ENCODE measurements at places on chromosomes 6 and 20. TPM values are rescaled to one million over a fixed set of nuclear protein-coding genes. Genes with fewer than 3 reads are reported as not detected.

NKAIN2 gene
- total RNA-seq = 3.7 TPM

XKR7 gene
- total RNA-seq = not detected

DNA sequence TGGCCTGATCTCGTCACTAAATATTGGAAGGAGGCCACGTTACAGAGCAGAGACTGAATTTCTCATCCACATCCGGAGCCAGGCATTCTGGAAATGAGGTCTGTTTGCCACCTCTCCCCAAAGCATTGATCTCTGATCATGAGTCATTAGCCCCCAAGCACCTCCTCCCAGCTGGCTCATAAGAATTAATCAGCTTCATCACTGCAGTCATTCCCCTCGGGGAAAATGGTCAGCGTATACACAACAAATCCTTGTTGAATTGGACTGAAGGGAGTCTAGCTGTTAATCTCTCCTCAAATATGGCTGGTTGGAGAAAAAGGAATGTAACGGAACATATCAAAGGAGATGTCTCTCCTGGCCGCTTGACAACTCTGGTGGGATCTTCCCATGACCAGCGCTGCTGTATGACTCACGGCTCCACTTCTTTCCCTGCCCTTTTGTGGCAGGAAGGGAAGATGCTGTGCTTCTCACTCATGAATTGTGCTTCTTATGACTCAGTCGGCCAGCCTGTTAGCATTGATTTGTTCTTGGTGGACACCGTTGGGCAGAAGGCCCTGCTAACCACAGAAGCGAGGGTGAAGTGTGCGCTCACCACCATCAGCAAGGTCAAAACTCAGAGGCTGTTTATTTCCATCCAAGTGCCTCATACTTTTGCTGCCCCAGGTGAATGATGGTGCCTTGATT is 76.7 kb downstream of the RNF182 start:
- DNase-seq = no peak

DNA sequence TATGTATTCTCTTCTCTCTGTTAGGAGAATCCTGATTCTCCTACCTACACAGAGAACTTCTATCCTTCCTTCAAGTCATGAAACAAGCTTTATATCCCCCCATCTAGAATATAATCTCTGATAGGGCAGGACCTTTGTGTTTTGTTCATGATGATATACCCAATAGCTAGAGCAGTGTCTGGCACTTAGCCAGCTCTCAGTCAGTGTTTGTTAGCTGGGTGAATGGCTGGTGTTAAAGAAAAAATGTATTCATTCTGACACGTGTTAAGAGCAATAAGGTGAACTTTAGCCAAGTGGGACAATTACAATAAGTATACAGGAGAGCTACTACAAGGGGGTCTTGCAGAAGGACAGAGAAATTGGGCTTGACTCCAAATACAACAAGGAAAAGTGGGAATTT is 34.3 kb upstream of the TNFRSF21 start:
- DNase-seq = no peak

GRCh38 chr6:163352011-163352685 is 62.4 kb upstream of the QKI start:
- no peak for DNase-seq

DNA sequence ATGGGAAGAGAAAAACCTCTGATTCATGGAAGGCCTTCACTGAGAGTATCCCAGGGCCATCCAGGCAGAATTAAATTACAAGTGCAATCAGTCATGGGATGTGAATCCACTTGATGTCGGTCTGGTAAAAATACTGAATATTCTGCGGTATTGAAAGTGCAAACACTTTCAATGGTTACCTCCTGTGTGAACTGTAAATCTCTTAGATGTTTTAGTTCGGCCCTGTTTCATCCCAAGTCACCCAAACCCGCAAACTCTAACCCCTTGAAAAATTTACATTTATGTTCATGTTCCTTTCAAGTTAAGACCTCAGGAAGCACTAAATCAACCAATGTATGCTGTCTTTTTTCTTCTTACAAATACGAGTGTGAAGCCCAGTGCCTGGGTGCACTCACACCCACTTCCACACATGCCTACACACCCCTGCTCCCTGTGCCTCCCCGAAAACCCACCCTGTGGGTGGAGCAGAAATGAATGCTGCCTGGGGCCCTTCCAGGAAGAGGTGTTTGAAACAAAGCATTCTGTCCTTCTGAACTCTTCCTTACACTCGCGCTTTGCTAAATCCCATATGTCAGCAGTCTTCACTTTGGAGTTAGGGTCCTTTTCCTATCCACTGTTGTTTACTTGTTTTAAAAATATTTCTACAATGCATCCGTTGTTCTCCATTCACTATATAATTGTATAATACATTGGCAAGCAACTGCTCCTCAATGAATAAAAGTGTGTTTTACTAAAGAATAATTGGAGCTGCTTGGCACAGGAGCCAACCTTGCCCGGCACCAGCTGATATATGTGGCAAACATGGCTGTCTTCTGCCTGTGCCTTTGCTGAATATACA is 62.7 kb downstream of the FYN start:
- DNase-seq = no peak

DNA sequence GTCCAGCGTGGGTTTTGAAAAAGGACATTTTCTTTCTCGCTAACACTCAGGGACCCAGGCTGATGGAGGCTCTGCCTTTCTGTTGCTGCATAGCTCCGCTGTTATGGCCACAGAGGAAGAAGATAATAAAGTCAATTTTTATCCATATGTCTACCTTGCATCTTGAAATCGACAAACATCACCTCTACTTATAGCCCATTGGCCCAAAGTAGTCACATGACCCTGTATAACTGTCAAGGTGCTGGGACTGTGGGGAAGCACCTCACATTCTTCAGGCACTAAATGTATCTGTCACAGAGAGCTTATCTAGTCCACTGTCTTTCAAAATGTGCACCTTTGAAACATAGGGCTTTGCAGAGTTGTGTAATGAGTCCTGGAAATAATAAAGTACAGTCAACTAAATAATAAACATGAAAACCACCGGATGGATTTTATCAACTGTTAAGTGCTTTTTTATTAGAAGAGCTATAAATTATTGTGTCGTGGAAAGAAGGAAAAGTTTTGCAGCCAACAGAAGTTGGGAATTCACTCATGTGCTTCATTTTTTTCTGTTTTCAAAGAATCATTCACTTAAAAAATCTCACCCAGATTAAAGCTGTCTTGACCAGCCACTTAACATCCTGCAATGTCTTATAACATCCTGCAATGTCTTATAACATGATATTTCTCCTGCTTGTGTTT is 47.7 kb upstream of the RCAN2 start:
- no peak for DNase-seq

GRCh38 chr6:5151360-5151954 is 66.3 kb downstream of the PPP1R3G start:
- DNase-seq = no peak

DNA sequence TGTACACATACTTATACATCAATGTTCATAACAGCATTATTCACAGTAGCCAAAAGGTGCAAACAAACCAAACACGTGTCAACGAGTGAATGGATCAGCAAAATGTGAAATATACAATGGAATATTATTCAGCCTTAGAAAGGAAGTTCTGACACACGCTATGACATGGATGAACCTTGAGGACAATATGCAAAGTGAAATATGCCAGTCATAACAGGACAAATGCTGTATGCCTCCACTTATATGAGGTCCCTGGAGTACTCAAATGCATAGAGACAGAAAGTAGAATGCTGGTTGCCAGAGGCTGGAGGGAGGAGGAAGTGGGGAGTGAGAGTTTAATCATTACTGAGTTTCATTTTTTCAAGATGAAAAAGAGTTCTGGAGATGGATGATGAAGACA is 37.8 kb upstream of the IGF2R start:
- DNase-seq = no peak

DNA sequence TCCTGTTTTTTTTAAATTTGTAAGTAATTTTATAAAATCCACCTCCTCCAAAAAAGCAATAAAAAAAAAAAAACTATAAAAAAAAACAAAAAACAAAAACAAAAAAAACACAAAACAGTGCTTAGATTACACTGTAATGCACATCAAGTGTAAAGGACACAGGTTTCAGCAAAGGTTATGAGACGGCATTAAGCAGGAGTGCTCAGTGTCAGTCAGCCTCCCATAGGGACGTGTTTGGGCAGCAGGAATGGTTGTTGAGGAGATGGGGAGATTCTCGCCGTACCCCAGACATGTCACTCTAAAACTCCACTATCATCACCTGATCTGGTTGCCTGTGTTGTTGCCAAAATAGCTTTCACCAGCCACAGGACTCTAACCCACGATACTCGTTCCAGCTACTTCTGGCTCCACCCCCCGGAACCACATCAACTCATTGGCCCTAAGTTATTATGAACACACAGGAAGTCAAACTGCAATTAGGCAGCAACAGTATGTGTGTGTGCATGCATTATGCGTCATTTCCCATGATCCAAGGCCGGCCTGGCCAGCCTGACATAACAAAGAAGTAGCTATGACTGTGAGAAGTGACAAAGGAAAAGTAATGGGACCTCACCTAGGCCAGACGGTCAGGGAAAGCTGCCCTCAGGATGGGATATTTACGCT is 28.7 kb downstream of the ECT2L start:
- DNase-seq = no peak

All from NCI-H460 (cell line).